Thoracic aorta (tissue), 2 donors: ENCODE measurements at places on chromosomes 13 and 19.

GRCh38 chr13:63514886-63515285 is 2099.2 kb upstream of the PCDH20 start:
- DNase-seq = no peak

- no peak for DNase-seq
These were observed 9.1 kb downstream of the SLC15A1 start for GRCh38 chr13:98743377-98743776.

GRCh38 chr19:5953680-5954213 is 24.2 kb downstream of the RANBP3 start:
- DNase-seq = no peak

GRCh38 chr19:10797541-10798256 is 38.3 kb downstream of the TMED1 start:
- no peak for DNase-seq

DNA sequence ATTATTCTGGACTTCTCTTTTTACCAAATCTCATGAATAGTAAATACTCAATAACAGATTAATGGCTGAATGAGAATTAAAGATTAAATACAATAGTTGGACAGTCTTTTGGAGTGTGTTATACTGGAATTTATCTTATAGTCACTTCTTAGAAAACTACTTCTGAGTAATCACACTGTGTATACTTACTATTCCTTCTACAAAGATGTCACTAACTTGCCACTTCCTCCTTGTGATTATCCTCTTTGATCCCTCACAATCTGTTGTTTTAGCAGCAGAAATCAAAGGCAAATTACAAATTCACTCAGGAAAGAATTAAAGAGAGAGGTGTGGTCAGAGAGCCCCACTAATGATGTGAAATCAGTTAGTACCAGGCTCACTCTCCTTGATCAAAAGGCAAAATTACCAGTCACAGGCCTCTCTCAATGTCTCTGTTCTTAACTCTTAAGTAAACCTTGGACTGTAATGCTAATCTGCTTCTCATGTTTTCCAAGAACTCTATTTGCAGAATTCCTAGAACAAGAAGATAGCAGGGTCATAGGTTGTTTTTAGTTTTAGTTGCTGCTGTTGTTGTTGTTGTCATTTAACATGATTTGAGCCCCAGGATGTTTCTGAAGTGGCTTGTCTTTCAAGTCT is 37.3 kb upstream of the FNDC3A start:
- no peak for DNase-seq

DNA sequence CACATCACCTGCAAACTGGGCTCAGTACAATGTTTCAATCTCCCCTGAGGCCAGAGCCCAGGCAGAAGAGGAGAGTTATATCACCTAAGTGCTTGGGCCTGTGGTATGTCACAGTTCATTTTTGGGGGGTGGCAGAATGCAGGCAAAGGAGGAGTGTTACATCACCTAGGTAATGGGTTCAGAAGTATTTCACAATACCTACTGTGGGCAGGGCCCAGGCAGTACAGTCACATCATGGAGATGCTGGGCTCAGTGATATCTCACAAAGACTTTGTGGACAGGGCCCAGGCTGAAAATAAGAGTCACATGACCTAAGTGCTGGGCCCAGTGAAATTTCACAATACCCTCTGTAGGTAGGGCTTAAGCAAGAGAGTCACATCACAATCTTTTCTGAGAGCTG is 12.7 kb upstream of the ZNF728 start:
- no peak for DNase-seq
